ENCODE measurements at places on chromosomes 3 and 15.

GRCh38 chr3:6608843-6609242, 252.1 kb upstream of the GRM7 start:
- no peak for DNase-seq

DNA sequence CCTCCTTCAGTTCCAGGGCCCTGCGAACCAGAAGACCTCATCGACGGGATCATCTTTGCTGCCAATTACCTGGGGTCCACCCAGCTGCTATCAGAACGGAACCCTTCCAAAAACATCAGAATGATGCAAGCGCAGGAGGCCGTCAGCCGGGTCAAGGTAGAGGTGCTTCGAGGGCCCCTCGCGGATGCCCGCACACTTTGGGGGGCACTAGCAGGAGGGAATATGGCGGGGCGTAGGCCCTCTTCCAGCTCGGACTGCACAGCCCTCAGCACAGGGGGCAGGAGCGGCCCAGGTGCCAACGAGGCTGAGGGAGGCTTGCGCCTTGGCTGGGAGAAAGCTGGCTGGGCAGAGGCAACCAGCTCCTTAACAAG, 176.6 kb downstream of the NSMCE3 start:
- no peak for DNase-seq

DNA sequence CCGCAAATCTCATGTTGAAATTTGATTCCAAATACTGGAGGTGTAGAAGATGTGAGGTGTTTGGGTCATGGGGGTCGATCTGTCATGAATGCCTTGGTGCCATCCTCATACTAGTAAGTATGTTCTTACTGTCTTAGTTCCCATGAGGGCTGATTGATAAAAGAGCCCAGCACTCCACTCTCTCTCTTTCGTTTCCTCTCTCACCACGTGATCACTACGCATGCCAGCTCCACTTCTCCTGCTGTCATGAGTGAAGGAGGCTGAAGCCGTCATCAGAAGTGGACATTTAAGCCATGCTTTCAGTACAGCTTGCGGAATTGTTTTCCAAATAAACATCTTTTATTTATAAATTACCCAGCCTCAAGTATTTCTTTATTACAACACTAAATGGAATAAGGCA, 6.1 kb downstream of the OR5H15 start:
- DNase-seq, result no peak

- no peak for DNase-seq
Observed at GRCh38 chr3:130711565-130712324, 34.9 kb downstream of the PIK3R4 start.

GRCh38 chr3:46162975-46163555, 45.0 kb downstream of the CCR1 start:
- DNase-seq, result no peak

- no peak for DNase-seq
Observed at GRCh38 chr15:24734396-24734795, 58.8 kb downstream of the NPAP1 start.

GRCh38 chr3:23859012-23859743, 53.4 kb downstream of the UBE2E1 start:
- DNase-seq, result no peak

GRCh38 chr3:13371100-13372075, 48.7 kb downstream of the NUP210 start:
- DNase-seq, result no peak

GRCh38 chr3:39783680-39784079, 25.7 kb upstream of the MYRIP start:
- no peak for DNase-seq

DNA sequence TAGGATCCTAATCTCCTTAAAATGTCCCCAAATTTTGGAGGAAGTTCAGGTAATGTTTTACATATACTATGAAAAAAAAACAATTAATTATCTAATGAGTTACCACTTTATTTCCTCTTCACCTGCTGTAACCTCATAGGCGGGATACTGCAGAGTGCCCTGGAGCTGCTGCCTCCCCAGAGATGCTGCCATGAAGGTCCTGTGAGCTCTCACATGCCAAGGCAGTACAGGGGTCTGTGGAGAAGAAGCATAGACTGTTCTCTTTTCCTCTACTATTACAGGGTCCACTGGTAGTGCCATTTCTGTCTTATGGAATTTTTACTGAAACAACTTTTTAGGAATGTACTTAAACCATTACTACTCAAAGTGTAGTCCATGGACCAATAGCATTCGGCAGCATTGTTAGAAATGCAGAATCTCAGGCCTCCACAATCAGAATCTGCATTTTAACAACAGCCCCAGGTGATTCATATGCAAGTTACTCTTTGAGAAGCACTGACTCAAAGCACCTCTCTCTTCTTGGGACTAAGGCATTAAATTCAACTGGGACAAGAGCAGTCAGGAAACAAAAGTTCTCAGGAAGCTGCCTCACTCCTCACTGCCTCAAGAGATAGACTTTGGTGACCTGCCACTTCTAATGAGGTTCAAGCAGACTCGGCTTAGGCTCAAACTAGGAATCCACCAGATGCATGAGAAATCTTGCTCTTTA, 30.3 kb upstream of the CPOX start:
- DNase-seq, result no peak

GRCh38 chr3:16024548-16024947, 149.9 kb upstream of the GALNT15 start:
- DNase-seq, result no peak

DNA sequence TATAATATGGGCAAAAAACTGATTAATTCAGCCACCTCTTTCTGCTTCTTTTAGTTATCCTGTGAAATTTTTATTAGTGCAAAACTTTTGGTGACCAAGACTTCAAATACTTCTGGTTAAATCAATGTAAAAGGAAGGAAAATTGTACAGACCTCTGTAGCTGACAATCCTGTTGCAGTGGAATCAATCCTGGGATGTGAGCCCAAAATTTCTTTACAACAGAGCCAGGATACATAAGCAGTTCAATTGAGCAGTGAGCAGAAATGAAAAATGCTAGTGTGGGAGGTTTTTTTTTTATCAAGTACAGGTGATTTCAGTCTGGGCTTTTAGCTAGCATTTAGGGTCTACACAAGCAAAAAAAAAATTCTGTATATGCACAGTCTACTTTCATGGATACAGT, 398.0 kb downstream of the OTOL1 start:
- DNase-seq, result no peak

GRCh38 chr15:75171408-75171807, 30.3 kb upstream of the C15orf39 start:
- peak; percentile 50 for DNase-seq

- no peak for DNase-seq
Observed at GRCh38 chr3:1087066-1087560, 5.7 kb upstream of the CNTN6 start.

DNA sequence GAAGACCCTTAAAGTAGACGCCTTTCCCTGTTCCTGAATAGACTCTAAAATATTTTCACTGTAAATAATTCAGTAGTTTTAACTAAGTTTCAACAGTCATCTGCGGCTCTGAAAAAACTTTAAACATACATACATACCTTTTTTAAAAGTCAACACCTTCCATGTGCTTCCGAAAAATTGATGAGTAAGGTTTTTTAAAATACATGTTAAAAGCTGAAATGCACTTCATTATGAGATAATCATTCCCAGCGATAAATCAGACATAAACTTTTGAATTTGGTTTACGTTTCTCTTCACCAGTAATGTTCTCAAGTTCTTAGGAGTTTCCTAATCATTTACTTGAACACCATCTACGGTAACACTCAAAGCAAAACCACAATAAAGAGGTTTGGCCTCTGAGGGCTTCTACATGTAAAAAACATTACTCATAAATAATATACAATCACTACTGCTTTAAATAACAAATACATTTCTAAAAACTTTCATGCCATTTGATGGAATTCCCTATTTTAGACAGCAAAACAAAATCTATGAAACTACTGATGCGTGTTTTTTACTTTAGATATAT, 403.5 kb downstream of the SHQ1 start:
- DNase-seq, result no peak

DNA sequence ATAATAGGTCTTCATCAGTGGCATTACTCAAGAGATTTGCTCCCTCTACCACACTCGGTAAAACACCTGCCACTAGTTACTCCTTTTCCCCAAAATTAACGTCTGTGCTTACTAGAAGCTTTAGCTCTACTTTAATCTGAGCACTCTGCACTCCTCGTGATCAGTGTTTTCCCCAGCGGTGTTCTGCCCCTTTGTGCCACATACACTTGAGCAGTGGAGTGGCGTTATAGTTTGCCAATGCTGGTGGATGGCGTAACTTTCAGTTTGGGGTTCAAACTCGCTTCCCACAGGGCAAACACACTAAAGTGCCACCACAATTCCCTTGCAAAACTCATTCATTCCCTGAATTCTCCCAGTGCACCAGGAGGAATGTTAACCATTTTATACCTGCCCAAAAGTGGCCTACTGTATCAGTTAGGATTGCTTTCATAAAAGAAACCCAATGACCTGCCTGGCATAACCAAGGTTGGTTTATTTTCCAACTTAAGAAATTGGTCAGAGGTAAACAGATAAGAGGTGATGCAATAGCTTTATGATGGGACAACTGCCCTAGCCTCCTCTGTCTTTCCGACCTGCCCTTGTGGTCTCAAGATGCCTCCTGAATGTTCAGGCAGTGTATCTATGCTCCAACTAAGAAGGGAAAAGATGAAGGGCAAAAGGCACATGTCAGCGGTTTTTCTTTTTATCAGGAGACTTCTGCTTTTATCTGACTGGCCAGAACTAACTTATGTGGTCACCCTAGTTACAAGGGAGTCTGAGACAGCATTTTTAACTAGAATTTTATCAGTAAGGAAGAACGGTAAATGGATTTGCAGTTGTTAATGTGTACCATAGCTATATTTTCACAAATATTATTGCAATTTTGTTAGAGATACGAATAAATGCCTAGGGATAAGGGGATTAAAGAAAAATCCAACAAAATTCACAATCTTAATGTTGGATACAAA, 83.9 kb downstream of the FSIP1 start:
- DNase-seq, result no peak

- no peak for DNase-seq
Observed at GRCh38 chr3:95705786-95706418, 1108.5 kb upstream of the EPHA6 start.
